Left lung (tissue), 14 donors: ENCODE measurements at places on chromosomes 5 and 9. TPM values are rescaled to one million over a fixed set of nuclear protein-coding genes. Genes with fewer than 3 reads are reported as not detected.
A peak's percentile ranks its signal among the peaks of the same experiment; 100 is the strongest.

The PDE8B gene
- 3.6 TPM for total RNA-seq

The SPINK4 gene
- not detected for total RNA-seq

The ARSI gene
- 7.5 TPM for total RNA-seq

- H3K4me3 ChIP-seq, result no peak overlapping the region
- no peak for DNase-seq
- no peaks in the 10 kb centered on the region for H3K36me3 ChIP-seq
- H3K27ac ChIP-seq, result no peak overlapping the region
- no peaks in the 10 kb centered on the region for H3K4me1 ChIP-seq
Observed at GRCh38 chr9:86902176-86902575, 45.1 kb downstream of the GAS1 start.

DNA sequence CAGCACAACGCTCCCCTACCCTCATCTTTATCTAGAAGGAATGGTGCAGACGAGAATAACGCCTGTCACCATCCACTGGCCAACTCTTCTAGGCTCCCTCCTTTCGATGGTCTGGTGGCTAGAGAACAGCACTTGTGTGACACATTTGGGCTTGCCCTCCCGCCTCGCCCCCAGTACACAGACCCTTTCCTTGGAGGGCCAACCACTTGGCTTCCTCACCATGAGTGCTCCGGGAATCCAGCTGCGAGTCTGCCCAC is 1.4 kb downstream of the GNAQ start:
- H3K27me3 ChIP-seq, result no peaks in the 10 kb centered on the region
- peak; percentile 37 for DNase-seq
- H3K4me1 ChIP-seq, result peaks cover 66% of the 10 kb centered on the region
- peak overlapping the region; percentile 59 for H3K4me3 ChIP-seq
- peak overlapping the region; percentile 95 for H3K27ac ChIP-seq

GRCh38 chr5:136350343-136350742 is 15.0 kb downstream of the TRPC7 start:
- H3K36me3 ChIP-seq, result no peaks in the 10 kb centered on the region
- no peaks in the 10 kb centered on the region for H3K4me1 ChIP-seq
- H3K27ac ChIP-seq, result no peak overlapping the region
- DNase-seq, result no peak
- no peak overlapping the region for H3K4me3 ChIP-seq

DNA sequence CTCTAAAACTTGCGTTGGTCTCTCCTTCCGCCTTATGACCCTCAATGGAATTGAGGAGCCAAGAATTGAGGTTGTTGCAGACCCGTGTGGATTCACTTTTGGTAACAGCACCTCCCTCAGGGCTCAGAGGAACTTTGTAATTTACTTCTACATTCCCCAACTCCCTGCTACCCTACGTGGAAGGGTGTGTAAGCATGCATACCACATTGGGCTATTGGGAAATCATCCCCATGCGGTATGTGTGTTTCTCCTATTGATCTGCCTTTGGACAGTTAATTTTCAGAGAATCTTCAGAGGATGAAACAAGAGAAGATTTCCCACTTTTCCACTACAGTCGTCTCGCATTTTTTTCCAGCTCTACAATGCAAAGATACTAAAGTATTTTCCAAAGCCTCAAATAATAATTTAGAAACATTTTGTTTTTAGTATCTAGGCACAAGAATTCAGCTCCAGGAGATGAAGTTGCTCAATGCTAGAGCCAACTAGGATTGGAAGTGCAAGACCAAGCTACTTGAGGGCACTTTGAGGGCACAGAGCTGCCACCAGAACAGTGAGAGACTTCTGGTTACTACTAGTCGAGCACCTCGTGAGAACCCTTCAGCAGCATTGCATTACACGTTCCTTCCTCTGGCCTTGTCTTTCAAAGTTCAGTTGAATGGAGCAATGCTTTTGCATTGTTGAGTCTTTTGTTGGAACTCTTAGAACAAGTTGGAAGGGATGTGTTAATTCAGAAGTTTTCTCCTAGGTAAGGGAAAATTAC is 3.4 kb downstream of the C1QTNF3 start:
- no peak overlapping the region for H3K27ac ChIP-seq
- DNase-seq, result no peak
- no peaks in the 10 kb centered on the region for H3K27me3 ChIP-seq
- peaks cover 40% of the 10 kb centered on the region for H3K4me1 ChIP-seq
